Stimulated activated CD4-positive, alpha-beta T cell treated with anti-CD3 and anti-CD28 coated beads, Interleukin-2, amount 100 ng/mL, for 48 hours (primary cell): ENCODE measurements at places on chromosomes 3 and 15.

GRCh38 chr15:34855413-34855812 lies 60.1 kb upstream of the ACTC1 start:
- DNase-seq: no peak

DNA sequence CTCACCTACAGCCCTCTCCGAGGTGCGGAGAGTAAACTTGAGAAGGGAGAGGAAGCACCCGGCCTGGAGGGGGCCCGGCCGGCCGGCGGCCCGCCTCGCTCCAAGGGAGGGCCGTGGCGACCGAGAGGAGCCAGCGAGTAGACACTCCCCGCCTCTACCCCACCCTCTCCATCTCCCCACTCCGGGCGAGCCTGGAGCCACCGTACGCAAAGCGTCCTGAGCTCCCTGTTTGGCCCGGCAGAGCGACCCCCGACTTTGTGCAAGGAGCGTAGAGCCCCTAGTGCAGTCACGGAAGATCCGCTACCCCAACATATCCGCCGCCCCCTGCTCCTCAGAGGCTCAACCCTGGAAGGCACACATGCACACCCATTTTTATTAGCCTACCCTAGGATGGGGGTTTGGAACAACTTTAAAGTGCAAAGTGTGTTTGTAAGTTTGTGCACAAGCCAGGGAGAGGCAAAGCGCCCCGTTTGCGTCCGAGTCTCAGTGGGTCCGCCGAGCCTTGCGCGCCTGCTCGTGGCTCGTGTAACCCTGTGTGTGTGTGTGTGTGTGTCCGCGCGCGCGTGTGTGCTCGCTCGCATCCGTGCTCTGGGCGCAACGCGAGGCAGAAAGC lies 508 bp upstream of the SMAD6 start:
- no peak for DNase-seq

- DNase-seq: no peak
Observed at GRCh38 chr15:26095710-26096330, 232.7 kb upstream of the ATP10A start.

DNA sequence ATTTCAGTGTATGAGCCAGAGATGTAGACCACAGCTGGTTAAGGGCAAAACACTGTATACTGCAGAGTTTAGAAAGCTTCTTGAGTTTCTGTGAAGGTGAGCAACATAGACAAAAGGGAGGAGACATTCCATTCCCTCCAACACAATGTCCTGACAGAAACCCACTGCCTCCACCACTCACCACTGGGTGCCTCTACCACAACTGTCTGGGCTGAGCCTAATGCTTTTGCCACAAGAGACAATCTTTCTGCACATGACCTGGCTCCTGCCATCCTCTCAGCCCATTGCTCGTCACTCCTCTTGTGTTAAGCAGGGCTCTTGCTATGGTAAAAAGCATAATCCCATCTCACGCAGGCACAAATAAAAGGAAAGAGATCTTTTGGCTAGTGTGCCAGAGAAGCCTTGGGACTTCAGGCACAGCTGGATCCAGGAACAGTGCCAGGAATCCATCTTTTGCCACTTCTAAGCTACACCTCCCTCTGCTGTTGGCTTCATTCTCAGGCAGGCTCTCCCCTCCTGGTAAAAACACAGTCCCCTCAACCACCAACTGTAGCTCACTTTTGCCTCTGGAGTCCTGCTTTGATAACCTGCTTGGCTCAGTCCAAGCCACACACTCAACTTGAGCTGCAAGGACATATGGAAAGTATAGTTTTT lies 140.6 kb upstream of the PRR20G start:
- DNase-seq: no peak

DNA sequence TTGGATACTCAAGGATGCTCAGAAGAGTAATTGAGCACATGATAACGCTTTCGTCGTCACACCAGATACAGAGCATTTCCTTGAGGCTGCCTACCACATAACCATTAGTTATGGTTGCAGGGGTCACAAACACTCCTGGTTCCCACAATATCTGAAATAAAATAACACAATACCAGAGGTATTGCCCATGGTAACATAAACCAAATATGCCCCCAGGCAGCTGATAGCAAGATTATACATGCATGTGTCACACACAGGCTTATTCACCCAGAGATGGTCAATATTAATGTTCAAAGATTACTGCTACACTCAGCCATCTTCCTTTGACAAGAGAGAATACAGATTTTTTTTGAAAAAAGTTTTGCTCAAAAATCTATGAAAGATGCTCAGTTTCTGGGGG lies 7.3 kb downstream of the RPL39L start:
- DNase-seq: no peak

DNA sequence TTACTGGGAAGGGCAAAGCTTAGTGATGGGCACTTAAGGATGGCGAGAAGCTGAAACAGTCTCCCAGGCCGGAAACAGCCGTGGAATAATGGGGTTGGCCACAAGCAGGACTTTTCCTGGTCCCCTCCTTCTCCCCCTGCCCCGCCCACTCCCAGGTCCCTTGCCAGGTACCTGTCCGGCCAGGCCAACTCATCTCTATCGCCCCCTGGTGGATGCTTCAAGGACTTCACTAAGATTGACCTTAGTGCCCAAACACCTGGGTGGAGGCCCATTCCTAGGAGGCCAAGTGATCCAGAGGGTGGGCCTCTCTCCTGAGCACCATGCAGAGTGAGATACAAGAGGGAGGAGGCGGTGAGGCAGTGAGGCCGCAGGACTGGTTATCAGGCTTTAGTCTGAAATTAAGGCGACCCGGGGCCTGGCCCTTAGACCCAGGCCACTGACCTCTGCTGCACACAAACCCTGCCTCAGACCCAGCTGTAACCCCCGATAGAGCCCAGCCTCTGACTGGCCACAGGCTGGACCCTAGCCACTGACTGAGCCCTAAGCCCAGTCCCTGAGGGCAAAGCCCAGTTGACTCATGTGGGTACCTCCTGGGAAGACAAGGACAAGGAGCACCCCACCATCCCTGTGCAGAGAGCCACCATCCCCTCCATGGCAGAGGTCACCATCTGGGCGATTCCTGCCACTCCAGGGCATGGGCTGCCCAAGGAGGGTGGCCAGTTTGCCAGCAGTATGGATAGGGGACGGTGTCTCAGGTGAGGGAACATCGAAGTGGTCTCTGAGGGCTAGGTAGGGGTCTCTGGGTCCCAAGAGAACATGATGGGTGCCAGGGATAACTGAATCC lies 37.6 kb downstream of the VIPR1 start:
- peak; percentile 62 for DNase-seq

GRCh38 chr3:98563661-98564281 lies 29.6 kb downstream of the CPOX start:
- no peak for DNase-seq

- no peak for DNase-seq
Observed at GRCh38 chr15:74839526-74840395, 3.2 kb downstream of the ULK3 start.

GRCh38 chr15:101813803-101814534 lies 2.0 kb downstream of the OR4F15 start:
- no peak for DNase-seq

DNA sequence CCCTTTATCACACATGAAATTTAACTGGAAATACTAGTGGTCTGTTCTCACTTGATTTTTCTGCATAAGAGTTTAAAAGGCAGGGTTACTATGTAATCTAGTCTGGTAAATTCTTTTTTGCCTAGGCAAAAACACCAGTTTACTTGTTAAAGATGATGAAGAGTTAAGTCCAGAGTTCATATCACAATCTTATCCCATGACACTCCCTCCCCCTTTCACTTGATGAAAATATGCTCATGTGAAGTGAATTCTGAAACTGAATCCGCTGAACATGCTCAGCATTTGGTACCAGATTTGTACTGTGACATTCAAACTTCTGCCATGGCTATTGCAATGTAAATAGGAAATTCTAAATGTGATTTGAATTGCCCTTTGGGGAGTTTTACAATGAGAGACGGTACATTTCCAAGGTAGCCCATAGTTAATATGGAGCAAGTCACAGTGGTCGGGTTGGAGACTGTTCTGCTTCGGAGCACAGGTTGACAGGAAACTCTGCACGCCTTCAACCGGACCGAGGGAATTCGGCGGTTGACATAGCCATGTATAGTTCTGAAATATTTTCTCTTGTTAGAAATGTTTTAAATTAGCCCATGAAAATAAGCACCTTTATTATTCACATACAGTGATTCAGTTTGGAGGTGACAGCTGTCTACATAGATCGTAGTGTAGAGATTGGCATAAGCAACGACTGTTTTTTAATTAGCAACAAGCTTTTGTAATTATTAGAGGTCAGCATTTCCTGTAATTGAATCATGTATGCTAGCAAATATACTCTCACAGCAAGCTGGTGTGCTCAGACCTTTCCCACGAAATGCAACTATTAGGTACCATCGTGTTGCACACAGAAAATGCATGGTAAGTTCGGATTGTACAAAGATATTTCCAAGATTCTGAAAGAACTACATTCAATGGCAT lies 768.6 kb upstream of the GOLIM4 start:
- no peak for DNase-seq

GRCh38 chr3:13883681-13884080 lies 3.8 kb upstream of the WNT7A start:
- no peak for DNase-seq
